ENCODE measurements at places on chromosomes 16 and 17. TPM values are rescaled to one million over a fixed set of nuclear protein-coding genes. Genes with fewer than 3 reads are reported as not detected.
A peak's percentile ranks its signal among the peaks of the same experiment; 100 is the strongest.

- ATAC-seq: peak; percentile 98
These were observed 8.1 kb upstream of the EPX start for GRCh38 chr17:58184308-58184985.

- ATAC-seq: peak; percentile 35
These were observed 6.5 kb downstream of the PIGQ start for GRCh38 chr16:576197-576822.

GRCh38 chr17:70644096-70644495 is 474.8 kb downstream of the KCNJ2 start:
- no peak for ATAC-seq

FNDC8 gene
- not detected for total RNA-seq

PYY gene
- total RNA-seq: 8.3 TPM

CD7 gene
- total RNA-seq: 2.9 TPM

GNG13 gene
- 0.98 TPM for total RNA-seq

Data from motor neuron (in vitro differentiated cells).